ENCODE measurements at places on chromosomes 7 and 10. TPM values are rescaled to one million over a fixed set of nuclear protein-coding genes. Genes with fewer than 3 reads are reported as not detected.
A peak's percentile ranks its signal among the peaks of the same experiment; 100 is the strongest.

DNA sequence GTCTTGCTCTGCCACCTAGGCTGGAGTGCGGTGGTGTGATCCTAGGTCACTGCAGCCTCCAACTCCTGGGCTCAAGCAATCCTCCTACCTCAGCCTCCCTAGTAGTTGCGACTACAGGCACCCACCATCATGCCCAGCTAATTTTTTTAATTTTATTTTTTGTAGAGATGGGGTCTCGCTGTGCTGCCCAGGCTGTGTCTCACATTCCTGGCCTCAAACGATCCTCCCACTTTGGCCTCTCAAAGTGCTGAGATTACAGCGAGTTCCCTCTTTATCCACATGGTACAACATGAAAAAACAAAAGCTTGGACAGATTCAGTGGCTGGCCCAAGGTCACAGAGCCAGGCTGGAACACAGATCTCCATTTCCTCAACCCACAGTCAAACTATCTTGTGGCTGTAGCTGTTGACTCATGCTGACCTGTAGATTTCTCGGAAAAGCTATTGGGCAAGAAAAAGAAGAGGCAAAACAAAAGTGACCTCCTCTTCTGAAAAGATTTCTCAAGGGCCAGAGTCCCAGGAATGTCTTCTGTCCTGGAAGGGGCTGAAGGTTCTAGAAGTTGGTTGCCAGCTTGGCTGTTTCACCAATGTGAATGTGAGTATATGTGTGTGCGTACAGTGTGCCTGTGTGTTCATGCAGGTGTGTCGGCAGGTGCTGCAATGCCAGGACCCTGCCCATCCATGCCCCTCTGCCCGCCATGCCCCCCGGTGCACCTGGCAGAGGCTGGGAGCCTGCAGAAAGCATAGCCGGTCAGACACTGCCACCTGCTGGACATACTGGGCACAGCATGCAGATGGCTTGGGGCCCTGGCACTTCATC, 28.4 kb downstream of the TMEM130 start:
- DNase-seq: peak; percentile 71

SLC26A4 gene
- polyA plus RNA-seq: not detected

DNA sequence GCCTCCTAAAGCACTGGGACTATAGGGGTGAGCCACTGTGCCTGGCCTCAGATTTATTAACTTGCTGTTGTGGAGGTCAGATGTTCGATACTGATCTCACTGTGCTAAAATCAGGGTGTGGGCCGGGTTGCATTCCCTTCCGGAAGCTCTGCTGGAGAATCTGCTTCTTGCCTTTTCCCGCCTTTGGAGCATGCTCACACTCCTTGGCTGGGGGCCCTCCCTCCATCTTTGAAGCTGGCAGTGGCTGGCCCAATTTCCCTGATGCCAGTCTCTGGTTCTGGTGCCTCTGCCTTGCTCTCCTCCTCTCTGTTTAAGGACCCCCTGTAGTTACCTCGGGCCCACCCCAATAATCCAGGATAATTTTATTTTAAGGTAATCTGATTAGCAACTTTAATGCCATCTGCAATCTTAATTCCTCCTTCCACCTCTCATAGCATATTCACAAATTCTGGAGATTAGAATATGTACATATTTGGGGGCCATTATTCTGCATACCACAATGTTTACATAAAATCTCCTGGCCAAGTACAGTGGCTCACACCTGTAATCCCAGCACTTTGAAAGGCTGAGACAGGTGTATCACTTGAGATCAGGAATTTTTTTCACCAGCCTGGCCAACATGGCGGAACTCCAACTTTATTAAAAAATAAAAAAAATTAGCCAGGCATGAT, 7.9 kb upstream of the PITRM1 start:
- DNase-seq: peak; percentile 23

GRCh38 chr10:103643381-103643780, 149.9 kb downstream of the NEURL1 start:
- DNase-seq: no peak

PITRM1 gene
- polyA plus RNA-seq: 25.1 TPM

ARMS2 gene
- polyA plus RNA-seq: not detected

GRCh38 chr7:98963305-98963704, 85.0 kb downstream of the TRRAP start:
- DNase-seq: no peak

GRCh38 chr10:98098247-98098646, 36.2 kb upstream of the R3HCC1L start:
- DNase-seq: no peak

All from GM23338 (cell line).